ENCODE measurements at places on chromosomes 12 and 14. TPM values are rescaled to one million over a fixed set of nuclear protein-coding genes. Genes with fewer than 3 reads are reported as not detected.

The MEG3 gene
- total RNA-seq: 134 TPM

The KLRC1 gene
- not detected for total RNA-seq

The CCNT1 gene
- 17.1 TPM for total RNA-seq

The KIF26A gene
- 8.0 TPM for total RNA-seq

The GPR65 gene
- total RNA-seq: not detected

The NRL gene
- total RNA-seq: 4.9 TPM

The LRIG3 gene
- total RNA-seq: 19.9 TPM

The TPPP2 gene
- not detected for total RNA-seq

The ASPG gene
- not detected for total RNA-seq

The KIF21A gene
- total RNA-seq: 8.2 TPM

The GALNT6 gene
- 102 TPM for total RNA-seq

The TSHR gene
- total RNA-seq: not detected

The CD4 gene
- total RNA-seq: not detected

The LUM gene
- 0.73 TPM for total RNA-seq

The SLC17A8 gene
- not detected for total RNA-seq

Measured in glomerular endothelial cell (primary cell).